ENCODE measurements at places on chromosomes 7 and 10.

GRCh38 chr7:102431617-102432298, 1.6 kb upstream of the ORAI2 start:
- peak; percentile 70 for DNase-seq

- no peak for DNase-seq
Measured at GRCh38 chr7:103962070-103962469, 27.4 kb downstream of the RELN start.

DNA sequence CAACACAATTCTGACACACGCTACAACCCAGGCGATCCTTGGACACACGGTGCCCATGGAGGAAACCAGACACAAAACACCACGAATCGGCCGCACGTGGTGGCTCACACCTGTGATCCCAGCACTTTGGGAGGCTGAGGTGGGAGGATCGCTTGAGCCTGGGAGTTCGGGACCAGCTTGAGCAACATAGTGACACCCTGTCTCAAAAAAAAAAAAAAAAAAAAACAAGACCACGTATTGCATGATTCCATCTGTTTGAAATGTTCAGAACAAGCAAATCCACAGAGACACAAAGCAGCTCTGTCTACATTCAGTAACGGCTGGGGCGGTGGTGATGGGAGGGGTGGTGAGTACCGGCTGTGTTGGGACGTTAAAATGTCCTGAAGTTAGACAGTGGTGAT, 25.2 kb downstream of the ADAP1 start:
- no peak for DNase-seq

- DNase-seq, result peak; percentile 68
Measured at GRCh38 chr10:61899997-61900828, 1.3 kb upstream of the ARID5B start.

GRCh38 chr10:126250527-126251310, 137.6 kb downstream of the ADAM12 start:
- DNase-seq, result no peak

DNA sequence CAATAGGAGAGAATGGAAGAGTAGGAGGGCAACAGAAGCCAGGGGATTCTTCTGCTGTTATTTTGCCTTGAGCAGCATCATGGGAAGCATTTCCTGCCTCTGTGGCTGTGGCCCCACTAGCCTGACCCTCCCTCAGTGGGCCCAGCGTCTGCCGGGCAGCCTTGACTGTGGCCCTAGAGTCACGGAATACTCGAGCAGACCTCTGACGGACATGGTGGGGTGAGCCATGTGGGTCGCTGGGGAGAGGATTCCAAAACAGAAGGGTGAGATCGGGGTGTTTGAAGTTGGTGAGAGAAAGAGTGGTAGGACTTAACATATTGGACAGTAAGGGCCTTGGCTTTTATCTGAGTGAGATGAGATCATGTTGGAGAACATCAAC, 8.3 kb upstream of the PRKAG2 start:
- DNase-seq, result no peak

GRCh38 chr7:50418526-50419290, 31.4 kb downstream of the FIGNL1 start:
- DNase-seq, result no peak

GRCh38 chr10:131204406-131205152, 106.9 kb downstream of the TCERG1L start:
- DNase-seq, result no peak

- no peak for DNase-seq
Measured at GRCh38 chr10:60430836-60431597, 41.3 kb upstream of the ANK3 start.

DNA sequence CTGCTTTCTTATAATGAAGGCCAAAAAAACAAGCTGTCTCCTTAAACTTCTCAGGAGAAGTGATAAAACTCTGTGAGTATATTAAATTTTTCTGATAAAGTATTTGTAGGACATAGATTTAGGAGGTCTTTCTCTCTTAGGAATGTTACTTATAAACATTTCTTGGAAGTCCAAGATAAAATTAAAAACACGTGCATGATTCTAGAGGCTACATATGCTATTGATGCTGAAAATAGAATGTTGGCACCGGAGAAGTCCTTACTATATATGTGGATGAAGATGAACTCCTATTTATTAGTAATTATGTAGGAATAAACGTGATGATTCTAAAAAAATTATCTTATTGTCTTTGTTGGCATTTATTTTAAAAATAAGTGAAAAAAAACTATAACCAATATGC, 241.3 kb upstream of the LRRTM3 start:
- no peak for DNase-seq

GRCh38 chr10:132575320-132576201, 38.0 kb downstream of the INPP5A start:
- peak; percentile 54 for DNase-seq

DNA sequence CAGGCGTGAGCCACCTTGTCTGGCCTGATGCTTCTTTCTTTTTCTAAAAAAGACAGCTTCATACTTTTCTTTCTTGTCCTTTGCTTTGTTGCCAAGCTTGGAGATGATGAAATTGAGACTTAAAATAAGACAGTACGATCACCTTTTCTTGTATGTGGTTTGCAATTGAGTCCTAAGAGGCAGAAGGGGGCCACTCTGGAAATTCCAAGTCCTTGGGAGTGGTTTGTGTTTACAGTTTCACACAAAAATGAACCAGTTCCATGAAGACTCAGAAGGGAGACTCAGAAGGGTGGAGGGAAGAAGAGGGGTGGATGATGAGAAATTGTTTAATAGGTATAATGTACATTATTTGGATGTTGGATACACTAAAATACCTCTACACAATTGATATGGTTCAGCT, 70.7 kb upstream of the TNS3 start:
- no peak for DNase-seq

- DNase-seq, result no peak
Measured at GRCh38 chr10:15739254-15739970, 19.7 kb upstream of the ITGA8 start.

- no peak for DNase-seq
Measured at GRCh38 chr10:121244818-121245217, 353.4 kb downstream of the FGFR2 start.

DNA sequence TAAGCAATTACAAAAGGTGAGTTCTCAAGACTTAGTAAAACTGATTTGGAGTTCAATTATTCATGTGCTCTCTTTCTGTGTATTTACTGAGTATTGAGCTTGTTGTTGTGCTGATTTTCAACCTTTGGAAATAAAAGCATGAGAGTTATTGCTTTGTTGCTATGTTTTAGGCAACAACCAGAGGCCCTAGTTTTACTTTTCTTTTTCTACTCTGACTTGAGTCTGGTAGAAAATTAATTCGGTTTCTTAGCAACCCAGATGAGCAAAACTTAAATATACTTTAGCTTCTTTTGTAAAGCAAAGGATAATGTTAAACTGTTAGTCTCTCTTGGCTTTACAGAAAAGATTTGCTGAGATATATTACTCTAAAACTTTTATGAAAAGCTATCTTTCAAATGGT, 66.4 kb upstream of the SCIN start:
- no peak for DNase-seq

DNA sequence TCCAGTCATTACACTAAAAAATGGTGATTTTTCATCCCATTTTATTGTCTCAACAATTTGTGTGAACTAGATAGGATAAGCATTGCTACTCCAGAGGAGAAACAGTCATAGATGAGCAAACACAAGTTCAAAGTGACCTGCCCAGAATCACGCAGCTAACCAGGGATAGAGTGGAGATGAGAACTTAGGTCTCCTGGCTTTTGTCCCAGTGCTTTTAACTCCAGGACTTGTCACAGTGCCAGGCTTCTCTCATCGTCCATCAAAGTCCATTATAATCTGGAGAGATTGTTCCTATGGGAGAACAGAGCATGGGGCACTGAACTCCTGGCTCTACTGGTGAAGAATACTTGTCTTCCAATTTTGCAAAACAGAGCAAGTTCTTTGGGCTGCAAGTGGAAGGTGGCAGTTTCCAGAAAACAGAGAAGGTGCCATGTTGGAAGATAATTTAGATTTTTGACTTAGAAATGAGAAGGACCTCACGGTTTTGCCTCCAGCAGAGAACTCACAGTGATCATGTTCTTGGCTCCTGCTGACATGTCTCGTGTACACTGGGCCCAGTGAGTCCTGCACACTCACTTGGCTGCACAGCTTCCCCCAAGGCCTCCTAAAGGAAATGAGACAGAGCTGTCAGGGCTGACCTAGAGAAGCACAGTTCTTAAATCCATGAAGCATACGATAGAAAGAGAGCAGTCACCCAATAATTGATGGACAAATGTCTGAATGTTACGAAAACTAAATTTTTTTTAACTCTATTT, 322.9 kb upstream of the NRP1 start:
- DNase-seq, result no peak

- DNase-seq, result no peak
Measured at GRCh38 chr10:98272656-98273055, 4.7 kb upstream of the LOXL4 start.
